ENCODE measurements at places on chromosomes 1 and 21. TPM values are rescaled to one million over a fixed set of nuclear protein-coding genes. Genes with fewer than 3 reads are reported as not detected.

DNA sequence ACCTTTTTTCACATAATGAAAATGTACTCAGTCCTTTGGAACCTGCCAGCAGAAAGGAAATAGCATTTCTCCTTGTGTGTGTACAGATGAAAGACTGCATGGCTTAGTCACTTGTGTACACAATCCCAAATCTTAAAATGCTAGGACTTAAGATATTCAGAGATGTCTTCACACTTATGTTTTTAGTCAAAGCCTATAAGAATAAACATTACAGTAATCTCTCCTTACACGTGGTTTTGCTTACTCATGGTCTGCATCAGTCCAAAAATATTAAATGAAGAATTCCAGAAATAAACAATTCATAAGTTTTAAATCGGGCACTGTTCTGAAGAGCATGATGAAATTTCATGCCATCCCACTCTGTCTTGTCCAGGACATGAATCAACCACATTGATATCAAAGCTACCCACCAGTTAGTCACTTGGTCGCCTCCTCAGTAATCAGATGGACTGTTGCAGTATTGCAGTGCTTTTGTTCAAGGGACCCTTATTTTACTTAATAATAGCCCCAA is 75.7 kb upstream of the RRP15 start:
- H3K4me1 ChIP-seq = no peaks in the 10 kb centered on the region
- no peak overlapping the region for H3K4me3 ChIP-seq
- DNase-seq = no peak
- no peaks in the 10 kb centered on the region for H3K36me3 ChIP-seq

SYT14 gene
- total RNA-seq = not detected

TCHH gene
- not detected for total RNA-seq

- no peak overlapping the region for H3K4me3 ChIP-seq
- no peak for DNase-seq
- no peaks in the 10 kb centered on the region for H3K4me1 ChIP-seq
- no peaks in the 10 kb centered on the region for H3K36me3 ChIP-seq
- H3K27me3 ChIP-seq = no peaks in the 10 kb centered on the region
Observed at GRCh38 chr1:94672934-94673333, 131.4 kb upstream of the F3 start.

LACTBL1 gene
- not detected for total RNA-seq

CFHR5 gene
- not detected for total RNA-seq

PADI1 gene
- not detected for total RNA-seq

CRABP2 gene
- total RNA-seq = 1.9 TPM

Data from activated CD8-positive, alpha-beta T cell treated with anti-CD3 and anti-CD28 coated beads, Interleukin-2, amount 10 ng/mL, durations not matched to agents 7 days and 5 days (primary cell).